Stimulated activated naive CD4-positive, alpha-beta T cell treated with Interleukin-2 at 50 U/mL for 16 hours (primary cell): ENCODE measurements at places on chromosomes 11 and 22.
A peak's percentile ranks its signal among the peaks of the same experiment; 100 is the strongest.

GRCh38 chr11:77994434-77995362 lies at the start of gene INTS4:
TSS of gene INTS4 (minus strand) at chr11:77994668. CDS start at chr11:77994643, 25 bp downstream.
- DNase-seq: peak; percentile 99

DNA sequence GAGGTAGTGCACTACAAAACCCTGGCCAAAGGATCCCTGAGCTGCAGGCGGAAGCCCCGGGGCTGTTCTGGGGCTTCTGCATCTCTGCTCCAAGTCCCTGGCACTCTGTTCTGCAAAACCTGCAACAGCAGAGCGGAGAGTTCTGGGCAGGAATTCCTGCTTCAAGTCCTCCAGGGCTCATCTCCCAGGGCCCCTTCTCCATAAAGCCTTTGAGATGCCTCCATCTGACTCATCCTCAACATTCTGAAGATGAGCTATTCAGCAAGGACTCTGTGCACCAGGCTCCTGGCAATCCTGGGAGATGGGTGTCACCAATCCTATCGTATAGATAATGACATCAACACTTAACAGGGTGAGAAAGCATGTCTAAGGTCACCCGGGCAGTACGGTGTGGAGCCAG lies 19.3 kb downstream of the SYN3 start:
- DNase-seq: no peak

- no peak for DNase-seq
Observed at GRCh38 chr11:117857734-117858414, 18.6 kb downstream of the FXYD6 start.

GRCh38 chr11:72584293-72584938 lies 89.8 kb downstream of the PDE2A start:
- peak; percentile 45 for DNase-seq

DNA sequence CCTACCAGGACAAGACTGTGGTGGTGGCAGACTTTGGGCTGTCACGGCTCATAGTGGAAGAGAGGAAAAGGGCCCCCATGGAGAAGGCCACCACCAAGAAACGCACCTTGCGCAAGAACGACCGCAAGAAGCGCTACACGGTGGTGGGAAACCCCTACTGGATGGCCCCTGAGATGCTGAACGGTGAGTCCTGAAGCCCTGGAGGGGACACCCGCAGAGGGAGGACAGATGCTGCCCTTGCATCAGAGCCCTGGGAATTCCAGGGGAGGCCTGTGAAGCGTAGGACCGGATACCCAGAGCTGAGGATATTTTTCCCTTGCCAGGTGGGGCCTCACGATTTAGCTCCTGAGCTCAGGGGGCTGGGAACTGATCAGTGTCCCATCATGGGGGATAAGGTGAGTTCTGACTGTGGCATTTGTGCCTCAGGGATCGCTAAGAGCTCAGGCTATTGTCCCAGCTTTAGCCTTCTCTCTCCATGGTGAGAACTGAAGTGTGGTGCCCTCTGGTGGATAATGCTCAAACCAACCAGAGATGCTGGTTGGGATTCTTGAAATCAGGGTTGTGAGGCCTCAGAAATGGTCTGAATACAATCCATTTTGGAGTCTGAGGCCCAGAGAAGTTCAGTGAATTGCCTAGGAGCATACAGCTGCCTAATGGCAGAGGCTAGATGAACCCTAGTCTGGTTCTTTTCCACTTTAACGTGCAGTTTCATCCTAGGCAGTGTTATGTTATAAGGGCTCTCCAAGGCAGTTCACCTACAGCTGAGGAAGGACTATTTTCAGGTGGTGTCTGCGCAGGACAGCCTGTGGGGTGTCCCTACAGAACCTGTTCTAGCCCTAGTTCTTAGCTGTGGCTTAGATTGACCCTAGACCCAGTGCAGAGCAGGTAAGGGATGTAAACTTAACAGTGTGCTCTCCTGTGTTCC lies 19.5 kb downstream of the PIK3IP1 start:
- DNase-seq: peak; percentile 49

GRCh38 chr11:44608651-44608990 lies 43.2 kb downstream of the CD82 start:
- no peak for DNase-seq

GRCh38 chr11:94780432-94780831 lies 12.3 kb downstream of the AMOTL1 start:
- no peak for DNase-seq

- no peak for DNase-seq
Observed at GRCh38 chr22:49362211-49362839, 465.3 kb downstream of the BRD1 start.

DNA sequence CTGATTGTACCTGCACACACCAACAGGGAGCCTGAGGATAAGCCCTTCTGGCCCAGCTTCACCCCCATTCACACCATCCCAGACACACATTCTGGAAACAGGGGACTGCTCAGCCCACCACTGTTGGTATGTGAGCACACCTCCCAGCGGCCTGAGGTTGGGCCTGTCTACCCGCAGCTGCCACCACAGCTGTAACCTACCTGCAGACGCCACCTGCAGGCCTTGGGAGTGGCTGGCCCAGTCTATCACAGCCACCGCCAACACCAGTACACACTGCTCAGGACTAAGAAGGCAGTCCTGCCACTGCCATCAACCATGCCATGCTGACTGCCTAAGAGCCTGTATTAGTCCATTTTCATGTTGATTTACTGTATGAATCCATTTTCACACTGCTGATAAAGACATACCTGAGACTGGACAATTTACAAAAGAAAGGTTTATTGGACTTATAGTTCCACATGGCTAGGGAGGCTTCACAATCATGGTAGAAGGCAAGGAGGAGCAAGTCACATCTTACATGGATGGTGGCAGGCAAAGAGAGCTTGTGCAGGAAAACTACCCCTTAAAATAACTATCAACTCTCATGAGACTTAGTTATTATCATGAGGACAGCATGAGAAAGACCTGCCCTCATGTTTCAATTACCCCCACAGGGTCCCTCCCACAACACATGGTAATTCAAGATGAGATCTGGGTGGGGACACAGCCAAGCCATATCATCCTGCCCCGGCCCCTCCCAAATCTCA lies 30.6 kb downstream of the RSF1 start:
- DNase-seq: no peak

DNA sequence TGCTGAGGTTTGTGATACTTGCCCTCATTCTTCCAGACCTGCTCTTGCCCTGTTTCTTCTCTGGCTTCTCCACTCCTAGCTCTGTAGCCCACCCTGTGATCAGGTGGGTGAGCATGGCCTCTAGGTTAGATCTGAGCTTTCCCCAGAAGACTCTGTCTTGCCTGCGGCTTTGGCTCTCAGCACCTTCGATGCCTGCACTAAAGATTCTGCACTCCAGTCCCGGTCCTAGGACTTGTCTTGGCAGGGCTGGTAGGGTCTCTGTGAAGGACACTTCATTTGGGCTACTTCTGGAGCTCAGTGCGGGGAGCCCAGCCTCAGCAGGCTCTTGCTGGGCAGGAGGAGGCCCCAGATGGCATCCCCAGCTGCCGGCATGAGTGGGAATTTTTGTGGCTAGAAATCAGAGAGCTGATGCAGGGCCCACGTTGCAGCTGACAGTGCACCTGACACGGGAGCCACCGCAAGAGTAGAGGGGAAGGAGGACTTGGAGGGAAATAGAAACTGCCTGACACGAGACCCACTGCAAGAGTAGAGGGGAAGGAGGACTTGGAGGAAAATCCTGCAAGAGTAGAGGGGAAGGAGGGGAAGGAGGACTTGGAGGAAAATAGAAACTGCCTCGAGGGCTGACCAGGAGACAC lies 226.9 kb upstream of the B3GAT1 start:
- DNase-seq: no peak

GRCh38 chr11:119166368-119167076 lies 2.0 kb upstream of the NLRX1 start:
- no peak for DNase-seq

- DNase-seq: no peak
Observed at GRCh38 chr11:1090600-1091331, 16.1 kb downstream of the MUC2 start.

DNA sequence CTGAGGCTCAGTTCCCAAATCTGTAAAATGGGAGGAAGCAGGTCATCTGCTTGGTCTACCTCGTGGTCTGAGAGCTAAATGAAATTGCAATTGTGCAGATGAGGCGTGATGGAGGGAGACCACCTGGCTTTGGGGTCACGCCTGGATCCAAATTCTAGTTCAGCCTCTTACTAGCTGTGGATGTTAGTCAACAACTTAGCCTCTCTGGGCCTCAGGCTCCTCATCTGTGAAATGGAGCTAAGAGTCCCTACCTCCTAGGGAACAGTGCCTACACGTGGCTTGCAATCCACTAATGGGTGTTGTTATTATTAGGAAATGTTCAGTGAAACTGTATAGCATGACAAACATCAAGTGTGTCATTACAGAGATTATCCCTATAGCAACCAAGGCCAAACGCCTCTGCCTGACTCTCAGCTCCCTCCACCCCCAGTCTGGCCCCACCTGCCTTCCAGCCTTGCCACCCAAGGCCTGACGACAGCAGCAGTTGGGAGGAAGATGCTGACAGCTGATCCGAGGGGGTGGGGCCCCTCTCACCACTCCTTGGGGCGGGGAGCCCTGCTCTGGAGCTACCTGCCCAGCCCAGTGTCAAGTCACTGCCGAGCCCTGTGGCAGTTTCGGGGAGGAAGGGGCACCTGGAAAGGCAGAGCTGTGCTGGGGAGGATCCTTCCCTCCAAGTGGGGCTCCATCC lies 1.7 kb upstream of the RHOD start:
- peak; percentile 29 for DNase-seq

GRCh38 chr11:66523611-66524010 lies 13.2 kb downstream of the BBS1 start:
- no peak for DNase-seq

DNA sequence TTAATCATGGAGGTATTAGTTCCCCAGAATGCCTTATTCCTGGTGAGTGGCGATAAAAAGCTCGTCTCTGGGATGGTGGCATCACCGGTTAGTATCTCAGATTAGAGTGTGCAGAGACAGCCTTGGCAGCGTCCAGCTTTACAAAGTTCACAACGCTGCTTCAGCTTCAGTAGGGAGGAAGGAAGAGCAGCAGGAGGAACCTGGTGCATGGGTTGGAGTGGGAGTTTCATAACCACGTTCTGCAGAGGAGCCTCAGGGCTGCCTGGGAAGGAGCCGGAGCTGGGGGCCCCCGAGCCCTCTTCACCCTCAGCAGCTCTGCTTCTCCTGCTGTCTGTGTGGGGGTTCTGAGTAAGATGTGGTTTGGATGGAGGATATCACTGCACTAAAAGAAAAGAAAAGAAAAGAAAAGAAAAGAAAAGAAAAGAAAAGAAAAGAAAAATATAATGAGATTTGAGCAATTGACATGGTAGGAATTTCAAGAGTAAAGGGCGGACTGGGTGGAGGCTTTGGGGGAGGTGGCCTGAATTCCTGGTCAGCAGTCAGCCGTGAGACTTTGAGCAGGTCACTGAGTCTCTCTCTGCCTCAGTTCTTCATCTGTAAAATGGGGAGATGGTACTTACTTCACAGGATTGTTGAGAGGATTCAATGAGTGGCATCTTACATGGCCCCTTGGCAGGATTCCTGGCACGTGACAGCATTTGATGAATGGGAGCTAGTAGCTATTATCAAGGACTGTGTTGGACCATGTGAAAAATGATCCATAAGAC lies 6.5 kb downstream of the ASPHD2 start:
- DNase-seq: no peak

GRCh38 chr22:20130731-20131596 lies 640 bp upstream of the ZDHHC8 start:
- peak; percentile 82 for DNase-seq

GRCh38 chr11:27052668-27053067 lies 12.1 kb downstream of the BBOX1 start:
- DNase-seq: no peak

DNA sequence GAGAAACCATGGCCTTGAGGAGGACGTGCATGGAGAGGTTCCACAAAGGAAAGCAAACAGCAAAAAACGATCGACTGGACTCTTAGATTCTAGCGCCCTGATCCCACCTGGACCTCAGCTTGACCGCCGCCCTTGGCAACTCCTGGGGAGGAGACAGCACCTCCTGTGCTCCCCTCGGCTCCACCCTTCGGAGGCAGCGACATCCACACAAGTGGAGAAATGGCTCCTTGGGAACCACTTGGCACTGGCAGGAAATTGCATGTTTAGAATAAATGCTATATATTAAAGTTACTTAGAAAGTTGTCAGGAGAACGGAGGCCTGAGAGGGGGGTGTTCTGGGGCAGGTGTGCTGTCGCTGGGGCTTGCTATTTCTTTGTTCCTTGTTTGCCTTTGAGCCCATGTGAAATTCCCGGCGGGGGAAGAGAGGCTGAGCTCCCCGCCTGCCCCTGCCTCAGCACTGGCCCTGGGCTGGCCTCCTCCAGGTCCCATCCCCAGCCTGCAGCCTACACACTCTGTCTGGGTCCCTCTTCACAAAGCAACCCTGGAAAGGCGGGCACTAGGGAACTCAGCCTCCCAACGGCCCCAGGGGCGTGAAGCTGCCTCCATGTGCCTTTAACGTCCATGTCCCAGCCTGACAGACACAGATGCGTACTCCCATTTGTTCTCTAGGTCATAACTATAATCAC lies 395.3 kb downstream of the BRD1 start:
- DNase-seq: no peak

GRCh38 chr22:50701076-50701419 lies 28.4 kb downstream of the SHANK3 start:
- no peak for DNase-seq

DNA sequence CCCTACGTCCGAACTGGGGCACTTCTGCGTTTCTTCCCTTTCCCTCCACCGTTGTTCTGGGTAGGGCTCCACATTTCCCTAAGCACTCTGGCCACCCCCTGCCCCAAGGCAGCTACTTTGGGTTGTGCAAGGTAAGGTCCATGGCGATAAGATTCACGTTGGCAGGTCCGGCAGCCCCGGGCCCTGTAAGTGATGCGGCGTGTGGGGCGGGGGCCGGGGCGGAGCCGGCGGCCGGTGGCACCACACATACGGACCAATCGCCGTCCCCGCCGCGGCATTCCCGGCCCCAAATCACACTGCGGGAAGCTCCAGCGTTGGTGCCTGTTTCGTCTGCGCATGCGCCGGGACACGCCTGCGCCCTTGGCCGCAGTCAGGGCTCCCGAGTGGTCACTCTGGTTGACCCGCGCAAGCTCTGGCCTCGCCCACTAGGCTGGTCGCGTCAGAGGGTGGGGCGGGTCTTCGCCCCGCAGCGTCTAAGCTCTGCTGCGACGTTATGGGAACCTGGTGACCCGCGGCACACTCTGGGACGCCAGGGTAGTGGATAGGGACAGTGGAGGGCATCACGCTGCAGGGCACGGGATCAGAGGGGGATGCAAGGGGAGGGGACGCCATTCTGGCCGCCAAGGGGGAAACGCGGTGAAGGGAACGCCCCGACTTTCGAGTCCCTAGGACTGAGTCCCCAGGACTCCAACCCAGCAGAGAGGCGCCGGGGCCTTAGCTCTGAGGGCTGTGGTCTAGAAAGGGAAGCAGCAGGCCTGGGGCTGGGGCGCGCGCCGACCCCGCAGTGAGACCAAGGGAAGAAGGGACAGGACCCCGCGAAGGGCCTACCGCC lies 1.6 kb downstream of the FADS1 start:
- no peak for DNase-seq

- peak; percentile 67 for DNase-seq
Observed at GRCh38 chr11:96155627-96156378, 187.2 kb downstream of the MAML2 start.

GRCh38 chr22:29090039-29090438 lies 17.2 kb downstream of the KREMEN1 start:
- DNase-seq: no peak

- no peak for DNase-seq
Observed at GRCh38 chr22:48084041-48084728, 1321.7 kb downstream of the TBC1D22A start.

- no peak for DNase-seq
Observed at GRCh38 chr11:44868455-44869421, 81.9 kb downstream of the TP53I11 start.

- DNase-seq: no peak
Observed at GRCh38 chr11:117281159-117281558, 10.0 kb upstream of the BACE1-AS start.
